ENCODE measurements at places on chromosomes 3 and 15.

DNA sequence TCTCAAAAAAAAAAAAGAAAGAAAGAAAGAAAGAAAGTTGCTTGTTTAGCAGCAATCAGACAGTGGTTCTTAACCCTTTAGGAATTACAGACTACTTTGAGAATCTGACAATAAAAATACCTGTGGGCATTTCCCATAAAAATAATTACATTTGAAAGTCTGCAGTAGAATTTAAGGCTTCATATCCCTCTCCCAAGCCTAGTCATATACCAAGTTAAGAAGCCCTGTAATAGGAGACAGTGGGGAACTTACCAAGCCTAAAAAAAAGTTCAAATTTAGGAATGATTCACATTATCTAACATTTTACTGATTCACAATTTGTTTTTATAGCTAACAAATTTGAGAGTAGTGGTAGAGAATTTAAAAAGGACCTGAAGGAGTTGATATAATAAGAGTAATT lies 47.5 kb downstream of the LRRFIP2 start:
- DNase-seq, result no peak

- DNase-seq, result no peak
These were observed 111.0 kb downstream of the LRRK1 start for GRCh38 chr15:101029971-101030661.

- no peak for DNase-seq
These were observed 180.6 kb downstream of the GREM1 start for GRCh38 chr15:32898414-32898813.

DNA sequence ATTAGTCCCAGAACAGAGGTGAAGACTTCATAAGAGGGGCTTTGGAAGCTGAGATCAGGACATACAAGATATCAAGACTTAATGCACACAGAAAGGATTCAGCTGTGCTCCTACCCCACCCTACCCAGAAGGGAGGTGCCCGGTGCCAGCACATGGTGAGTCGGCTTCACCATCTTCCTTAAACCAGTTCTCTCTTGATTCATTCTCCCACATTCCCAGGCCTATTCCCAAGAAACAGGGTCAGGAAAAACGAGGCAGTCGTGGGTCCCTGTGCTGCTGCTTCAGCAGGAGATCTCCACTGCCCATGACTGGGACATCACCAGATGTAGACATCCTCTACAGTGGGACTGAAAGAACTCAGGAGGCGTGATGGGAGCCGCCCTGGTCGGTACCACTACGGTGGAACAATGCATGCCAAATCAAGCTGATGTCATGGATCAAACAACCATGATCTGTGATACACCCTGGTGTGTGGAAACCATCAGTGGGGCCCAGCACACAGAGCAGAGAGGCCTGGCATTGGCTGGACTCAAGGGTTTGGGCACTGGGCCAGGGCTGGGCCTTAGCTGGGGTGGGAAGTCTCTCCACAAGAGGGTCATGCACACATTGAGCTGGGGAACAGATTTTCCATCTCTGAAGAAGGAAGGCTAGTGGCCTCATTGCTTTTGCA lies 41.9 kb downstream of the CCDC12 start:
- DNase-seq, result no peak

DNA sequence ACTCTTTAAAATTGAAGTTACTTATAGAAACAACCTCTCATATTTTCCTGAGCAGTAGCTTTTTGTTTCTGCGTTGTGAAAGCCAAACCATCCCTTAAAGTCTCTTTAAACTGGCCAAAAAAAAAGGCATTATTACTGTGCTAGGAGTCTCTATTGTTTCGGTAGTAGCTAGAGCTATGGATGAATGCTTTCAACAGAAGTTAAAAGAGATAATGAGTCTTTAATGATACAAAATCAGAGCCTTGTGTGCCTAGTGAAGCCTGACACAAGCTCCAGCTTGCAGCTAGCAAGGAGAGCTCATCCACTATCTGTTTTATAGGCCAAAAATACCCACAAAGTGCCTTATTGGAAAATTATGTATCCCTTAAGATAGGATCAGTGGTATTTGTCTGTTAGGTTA lies 360.4 kb upstream of the CDIN1 start:
- no peak for DNase-seq
